Thoracic aorta (tissue), 2 donors: ENCODE measurements at places on chromosomes 1 and 21.

DNA sequence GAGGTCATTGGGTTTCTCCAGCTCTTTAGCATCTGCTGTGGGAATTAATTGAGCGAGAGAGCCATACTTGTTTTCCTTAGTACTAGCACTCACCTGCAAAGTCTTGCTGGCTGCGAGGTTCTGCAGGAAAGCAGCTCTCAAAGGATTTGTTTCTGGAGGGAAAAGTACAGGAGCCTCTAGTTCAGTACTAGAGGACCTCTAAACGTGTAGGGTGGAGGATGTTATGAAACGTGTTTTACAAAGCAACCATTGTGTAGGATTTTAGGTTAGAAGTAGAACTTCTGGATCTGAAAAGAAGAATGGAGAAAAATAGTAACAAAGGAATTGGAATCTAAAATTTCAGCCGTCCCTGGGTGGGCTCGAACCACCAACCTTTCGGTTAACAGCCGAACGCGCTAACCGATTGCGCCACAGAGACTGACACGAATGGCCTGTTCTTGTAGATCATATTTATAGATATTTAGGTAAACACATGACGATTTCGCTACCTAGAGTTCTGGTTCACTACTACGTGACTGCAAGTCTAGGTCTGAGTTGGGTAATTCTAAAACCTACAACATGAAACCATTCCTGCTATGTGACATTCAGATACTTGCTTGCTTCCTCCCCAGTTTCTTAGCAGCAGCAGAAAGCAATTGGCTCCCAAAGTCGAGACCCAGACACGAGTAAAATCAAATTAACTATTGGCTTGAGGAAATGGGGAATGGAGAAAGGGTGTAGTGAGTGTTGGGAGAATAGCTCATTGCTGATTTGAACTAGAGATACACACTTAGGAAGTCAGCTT, 60.2 kb upstream of the CFAP126 start:
- no peak for DNase-seq

DNA sequence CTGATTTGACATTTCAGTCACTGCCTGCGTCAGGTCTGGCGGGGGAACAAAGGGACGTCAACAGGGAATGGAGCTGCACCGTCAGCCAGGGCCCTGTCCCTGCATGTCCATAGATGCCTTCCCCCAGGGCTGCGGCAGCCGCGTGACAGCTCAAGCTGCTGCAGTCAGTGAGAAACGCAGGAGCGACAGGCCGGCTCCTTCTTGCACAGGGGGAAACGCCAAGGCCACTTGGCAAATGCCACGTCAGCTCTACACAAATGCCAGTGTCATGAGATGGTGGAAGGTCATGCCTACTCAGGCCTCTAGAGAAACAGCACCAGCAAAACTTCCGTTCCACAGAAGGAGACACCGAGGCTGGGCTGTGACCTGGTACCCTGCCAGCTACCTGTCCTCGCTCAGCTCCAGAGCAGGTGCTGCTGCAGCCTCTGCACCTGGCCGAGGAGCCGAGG, 37.7 kb downstream of the SYF2 start:
- DNase-seq, result no peak

DNA sequence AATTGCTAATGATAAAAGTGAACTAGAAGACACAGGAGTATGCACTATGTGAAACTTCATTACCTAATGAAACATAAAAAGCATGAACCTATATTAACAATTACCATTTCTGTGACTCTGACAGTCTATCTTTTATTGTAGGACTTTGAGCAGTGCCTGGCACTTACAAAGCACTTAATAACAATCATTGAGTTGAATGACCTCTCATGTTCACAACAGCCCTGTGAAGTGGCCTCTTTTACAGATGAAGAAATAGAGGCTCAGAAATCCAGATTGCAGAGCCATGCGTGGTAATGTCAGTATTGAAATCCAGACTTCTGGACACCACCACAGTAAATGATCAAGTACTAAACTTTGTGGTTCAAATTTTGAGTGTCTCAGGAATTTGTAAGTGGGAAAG, 326.4 kb downstream of the NTNG1 start:
- DNase-seq, result no peak

GRCh38 chr1:11062965-11063401, 3.2 kb upstream of the SRM start:
- DNase-seq, result no peak

DNA sequence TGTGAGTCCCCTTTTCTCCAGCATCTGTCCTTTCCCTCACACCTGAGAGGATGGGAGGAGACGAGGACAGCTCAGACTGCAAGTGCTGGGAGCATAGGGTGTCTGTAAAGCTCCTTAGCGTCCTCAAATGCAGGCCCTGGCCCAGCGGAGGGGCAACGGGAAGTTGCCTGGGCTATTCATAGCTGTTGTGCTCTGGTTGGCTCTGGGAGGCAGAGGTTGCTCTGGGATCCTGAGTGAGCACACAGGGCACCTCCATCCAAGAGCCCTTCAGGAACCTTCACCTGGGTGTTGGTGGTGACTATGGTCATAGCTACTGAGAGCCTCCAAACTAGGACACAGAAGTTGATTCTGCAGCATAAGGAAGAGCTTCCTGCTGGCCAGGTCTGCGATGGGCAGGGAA, 2.6 kb downstream of the PADI1 start:
- DNase-seq, result no peak

- DNase-seq, result no peak
Measured at GRCh38 chr21:27833298-27833697, 866.4 kb upstream of the ADAMTS5 start.

- no peak for DNase-seq
Measured at GRCh38 chr1:213111502-213111901, 60.5 kb downstream of the RPS6KC1 start.

DNA sequence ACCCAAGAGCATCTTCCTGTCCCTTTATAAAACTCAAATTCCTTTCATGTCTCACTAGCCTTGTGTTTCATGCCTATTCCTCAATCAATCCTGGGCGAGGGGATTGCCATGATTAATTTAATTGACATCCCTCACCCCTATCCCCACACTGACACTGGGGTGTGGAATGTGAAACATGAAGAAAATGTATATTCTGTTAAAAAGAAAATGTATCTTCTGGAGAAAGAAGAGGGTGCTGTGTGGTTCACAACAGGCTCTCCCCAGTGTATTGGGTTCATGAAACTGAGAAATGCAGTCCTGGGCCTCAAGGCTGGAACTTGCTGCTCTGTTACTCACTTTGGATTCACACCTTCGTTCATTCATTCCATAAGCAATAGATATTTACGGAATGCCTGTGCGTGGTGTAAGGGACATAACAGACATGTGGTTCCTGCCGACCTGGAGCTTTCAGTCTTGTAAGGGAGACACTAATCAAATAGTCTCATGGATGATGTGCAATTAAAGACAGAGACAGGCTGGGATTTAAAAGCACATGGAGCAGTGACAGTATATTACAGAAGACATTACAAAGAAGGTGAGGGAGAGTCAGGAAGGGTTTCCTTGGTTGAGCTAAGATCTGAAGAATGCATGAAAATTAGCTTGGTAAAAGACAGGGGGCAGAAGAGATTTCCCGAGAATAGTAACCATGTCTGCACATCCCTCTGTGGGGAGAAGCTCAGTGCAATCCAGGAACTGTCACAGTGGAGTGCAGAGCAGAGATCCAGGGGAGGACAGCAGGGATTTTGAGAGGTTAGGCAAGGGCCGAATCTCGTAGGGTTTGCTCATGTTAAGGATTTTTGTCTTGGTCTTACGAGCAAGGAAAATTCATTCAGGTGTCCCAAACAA, 32.1 kb downstream of the SERTAD4 start:
- DNase-seq, result no peak

DNA sequence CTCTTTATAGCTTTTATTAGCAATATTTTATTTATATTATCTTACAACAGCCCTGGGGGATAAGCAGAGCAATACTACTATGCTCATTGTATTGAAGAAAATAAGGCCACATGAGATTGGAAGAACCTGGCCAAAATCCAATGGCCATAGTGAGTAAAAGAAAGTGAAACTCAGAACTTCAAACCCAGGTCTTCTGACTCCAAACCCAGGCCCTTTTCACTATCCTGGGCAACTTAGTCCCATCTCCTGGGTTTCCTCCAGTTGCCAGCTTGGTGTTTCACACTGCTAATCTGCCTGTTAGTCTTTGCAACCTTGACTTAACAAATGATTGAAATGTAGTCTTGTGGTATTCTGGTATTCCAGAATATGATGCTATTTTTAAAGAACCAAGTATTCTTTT, 22.4 kb upstream of the EXO1 start:
- no peak for DNase-seq

DNA sequence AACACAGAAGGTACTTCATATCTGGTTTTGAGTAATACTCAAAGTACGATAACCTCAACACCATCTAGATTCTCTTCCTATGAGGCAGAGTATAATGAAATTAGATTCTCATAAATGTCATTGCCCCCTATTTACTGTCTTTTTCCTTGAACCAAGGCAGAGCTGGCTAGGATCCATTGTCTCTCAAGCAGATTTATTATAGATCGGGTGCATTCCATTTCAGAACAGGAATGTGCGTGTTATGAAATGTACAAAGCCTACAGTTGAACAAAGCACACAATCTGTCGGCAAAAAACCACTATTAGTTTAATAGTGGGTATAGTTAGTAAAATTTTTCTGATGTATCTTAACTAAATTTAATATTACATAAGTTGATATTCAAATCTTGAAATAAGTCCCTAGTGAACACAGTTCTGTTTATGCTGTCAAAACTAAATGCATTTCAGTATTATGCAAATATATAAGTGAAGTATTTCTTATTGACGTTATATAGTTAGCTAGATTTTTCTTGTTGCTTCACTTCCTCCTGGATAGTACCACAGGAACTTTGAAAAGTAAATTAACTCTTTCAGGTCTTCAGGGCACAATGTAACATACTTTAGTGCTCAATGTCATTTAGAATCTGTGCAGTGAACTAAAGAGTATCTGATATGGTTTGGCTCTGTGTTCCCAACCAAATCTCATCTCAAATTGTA, 92.1 kb downstream of the DDAH1 start:
- DNase-seq, result no peak

GRCh38 chr1:67601955-67602354, 83.0 kb upstream of the GADD45A start:
- no peak for DNase-seq

DNA sequence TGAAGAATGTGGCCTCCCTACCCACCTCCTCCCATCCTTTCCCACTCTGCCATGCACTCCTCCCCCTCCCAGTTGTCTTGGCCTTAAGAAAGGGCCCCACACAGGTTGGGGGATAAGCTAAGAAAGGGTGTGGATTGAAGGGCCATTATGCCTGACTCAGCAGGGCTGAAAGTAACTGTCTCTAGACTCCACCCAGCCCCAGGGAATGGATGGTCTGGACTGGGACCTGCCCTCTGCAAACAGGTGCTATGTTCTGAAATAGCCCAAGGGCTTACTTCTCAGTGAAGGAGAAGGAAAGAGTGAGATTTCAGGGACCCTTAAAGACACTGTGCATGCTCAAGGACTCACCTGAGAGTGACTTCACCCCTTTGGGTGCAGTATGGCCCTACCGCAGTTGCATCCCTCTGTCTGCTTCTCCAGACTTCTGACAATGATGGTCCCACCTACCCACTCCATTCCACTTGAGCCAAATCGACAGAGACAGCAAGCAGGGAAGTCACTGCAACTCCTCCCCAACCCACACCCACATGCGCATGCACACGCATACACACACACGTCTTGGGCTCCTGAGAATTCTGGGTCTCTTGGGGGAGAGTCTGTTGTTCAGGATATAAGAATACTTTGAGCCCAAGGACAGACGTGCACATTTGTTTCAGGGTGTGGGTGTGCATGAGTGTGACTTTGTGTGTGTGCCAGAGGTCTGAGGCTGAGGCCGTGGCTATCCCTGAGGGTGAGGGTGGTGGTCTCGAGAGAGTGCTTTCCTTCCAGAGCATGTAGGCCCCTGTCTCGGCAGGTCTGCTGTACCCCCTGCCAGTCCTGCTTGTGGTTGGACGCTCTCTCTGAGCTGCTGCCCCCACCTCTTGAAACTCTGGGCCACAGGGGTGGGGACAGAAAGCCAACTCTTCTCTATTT, 231.9 kb downstream of the PTPRU start:
- no peak for DNase-seq

GRCh38 chr1:46446646-46447498, 42.8 kb upstream of the DMBX1 start:
- DNase-seq, result peak; percentile 31

DNA sequence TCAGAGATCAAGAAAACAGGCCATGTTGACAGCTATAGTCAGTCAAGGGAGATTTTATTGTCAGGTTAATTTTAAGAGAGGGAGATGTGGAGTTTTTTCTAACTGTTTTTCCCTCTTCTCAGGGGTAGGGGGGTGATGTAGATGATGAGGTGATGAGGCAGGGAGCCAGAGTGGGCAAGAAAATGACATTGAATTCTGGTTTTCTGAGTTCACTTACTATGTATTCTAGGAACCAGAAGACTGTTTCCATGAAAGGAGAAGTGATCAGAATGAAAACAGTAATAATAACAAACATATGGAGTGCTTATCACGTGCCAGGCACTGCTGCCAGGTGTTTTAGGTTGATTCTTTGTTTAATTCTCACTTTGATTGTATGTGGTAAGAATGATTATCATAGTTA, 40.2 kb downstream of the CASQ2 start:
- DNase-seq, result no peak

DNA sequence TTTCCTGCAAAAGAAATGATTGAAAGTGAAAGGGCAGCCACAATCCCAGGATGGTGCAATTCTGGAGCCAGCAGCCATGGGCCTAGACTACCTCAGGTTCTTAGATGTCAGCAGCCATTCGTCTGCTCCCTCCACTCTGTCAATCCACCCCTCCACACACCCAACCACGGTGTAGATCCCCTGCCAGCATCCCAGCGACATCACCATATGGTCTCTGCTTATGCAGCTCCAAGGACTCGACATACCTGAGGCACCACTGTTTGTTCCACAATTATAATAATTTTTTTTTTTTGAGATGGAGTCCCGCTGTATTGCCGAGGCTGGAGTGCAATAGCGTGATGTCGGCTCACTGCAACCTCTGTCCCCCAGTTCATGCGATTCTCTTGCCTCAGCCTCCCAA, 6.5 kb downstream of the SYNC start:
- no peak for DNase-seq

DNA sequence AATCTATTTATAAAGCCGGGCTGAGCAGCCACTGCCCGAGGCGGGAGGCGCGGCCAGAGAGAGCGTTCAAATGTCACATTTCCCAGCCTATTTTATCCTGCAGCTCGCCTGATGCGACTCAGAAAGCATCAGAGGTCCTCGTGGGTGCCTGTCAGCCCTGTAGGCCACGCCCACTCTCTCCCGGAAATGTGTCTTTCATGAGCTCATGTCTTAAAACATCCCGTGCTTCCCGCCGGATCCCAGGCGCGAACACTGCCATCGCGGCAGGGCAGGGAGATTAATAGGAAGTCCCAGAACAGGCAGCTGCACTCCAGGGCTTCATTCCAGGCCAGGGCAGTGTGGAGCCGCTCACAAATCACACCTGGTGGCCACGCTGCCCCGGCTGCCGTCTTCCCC, 117.5 kb downstream of the PRDM16 start:
- DNase-seq, result peak; percentile 90
